ENCODE measurements at places on chromosomes 6 and 20.

- DNase-seq: no peak
Measured at GRCh38 chr6:71211799-71212198, 76.8 kb upstream of the OGFRL1 start.

DNA sequence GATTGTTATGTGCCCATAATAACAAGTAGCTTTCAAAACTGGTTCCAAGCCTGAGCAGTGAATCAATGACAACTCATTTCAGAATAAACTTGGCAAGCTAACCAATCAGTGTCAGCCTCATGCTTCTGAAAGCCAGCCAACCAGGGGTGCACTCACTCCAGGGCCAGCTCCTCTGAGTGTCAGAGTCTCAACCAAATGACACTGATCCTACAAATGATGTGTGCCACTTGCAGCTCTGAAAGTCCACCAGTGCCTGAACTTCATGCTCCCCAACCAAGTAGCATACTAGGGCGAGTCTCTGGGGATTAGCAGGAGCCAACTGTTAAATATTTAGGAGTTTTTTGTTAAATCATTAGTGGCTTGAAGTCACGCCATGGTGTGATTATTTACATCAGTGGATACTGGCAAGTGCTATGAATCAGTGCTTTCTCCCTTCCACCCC is 4.5 kb downstream of the IYD start:
- DNase-seq: no peak

DNA sequence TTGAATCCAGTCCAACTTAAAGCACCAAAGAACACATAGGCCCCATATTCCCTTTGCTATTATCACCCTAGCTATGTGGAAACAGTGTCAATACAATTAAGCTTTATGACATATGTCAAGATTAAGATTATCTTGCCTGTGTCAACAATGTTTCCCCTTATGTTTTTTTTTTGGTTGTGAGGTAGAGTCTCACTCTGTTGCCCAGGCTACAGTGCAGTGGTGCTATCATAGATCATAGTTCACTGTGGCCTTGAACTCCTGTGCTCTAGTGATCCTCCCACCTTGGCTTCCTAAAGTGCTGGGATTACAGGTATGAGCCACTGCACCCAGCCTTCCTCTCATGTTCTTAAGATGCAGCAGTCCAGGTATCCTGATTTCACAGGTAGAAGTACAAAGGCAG is 17.8 kb downstream of the AFG1L start:
- DNase-seq: no peak

DNA sequence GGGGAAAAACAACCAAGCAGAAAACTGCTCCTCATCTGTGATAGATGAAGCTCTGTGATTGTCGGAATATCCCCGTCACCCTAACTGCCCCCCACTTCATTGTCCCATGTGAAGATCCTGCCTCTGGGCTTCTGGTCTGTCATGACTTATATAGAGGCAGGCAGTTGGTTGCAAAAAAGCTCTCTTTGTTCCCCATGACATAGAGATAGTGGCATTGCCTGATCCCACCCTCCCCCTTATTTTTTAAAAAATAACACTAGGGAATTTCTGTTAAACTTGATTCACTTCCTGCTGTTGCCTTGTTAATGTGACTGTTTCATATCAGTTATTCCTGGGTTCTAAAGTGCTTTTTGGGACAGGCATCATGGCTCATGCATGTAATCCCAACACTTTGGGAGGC is 203.1 kb downstream of the JARID2 start:
- DNase-seq: no peak

GRCh38 chr6:74603322-74604076 is 602.4 kb downstream of the COL12A1 start:
- no peak for DNase-seq

- no peak for DNase-seq
Measured at GRCh38 chr20:33252460-33252859, 16.7 kb downstream of the BPIFA1 start.

DNA sequence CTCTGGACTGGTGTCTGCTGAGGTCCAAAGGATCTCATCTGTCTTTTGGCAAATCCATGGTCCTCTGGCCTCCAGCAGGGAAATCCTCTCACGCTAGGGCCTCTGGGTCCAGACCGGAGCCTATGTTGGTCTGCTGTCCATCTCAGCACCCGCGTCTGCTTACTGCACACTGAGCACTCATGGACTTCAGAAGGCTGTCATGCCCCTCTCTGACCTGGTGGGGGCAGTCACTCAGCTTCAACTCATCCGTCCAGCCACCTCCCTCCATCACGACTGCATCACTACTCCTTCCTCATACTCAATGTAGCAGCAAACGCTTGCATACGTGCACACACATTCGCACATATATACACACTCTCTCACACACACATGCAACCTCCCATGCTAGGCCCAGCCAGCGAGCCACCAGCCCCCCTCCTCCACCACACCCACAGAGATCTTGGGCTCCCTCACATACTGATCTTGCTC is 33.3 kb downstream of the GABRR2 start:
- no peak for DNase-seq

DNA sequence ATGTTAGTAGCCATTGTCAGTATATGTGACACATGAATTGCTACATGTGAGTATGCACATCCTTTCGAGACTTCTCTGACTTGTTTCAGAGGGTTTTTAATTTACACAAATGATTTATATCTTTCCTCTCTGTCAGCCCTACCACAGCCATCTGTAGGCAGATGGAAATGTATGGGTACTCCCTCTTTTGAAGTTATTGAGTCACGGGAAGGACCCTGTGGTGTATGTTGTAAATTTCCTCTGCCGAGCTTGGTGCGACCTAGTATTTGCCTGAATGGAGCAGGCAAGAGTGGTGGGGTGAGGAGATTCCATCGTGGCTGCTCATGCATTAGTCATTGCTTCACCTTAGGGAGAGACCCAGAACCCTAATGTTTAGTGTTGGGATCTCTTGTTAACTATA is 171.9 kb downstream of the JARID2 start:
- no peak for DNase-seq

- no peak for DNase-seq
Measured at GRCh38 chr20:47126709-47127108, 229.8 kb downstream of the ZMYND8 start.

- DNase-seq: no peak
Measured at GRCh38 chr6:24340998-24341938, 16.6 kb downstream of the DCDC2 start.

GRCh38 chr20:16821211-16822089 is 73.3 kb downstream of the OTOR start:
- DNase-seq: no peak

- DNase-seq: no peak
Measured at GRCh38 chr6:166543603-166544295, 42.7 kb downstream of the RAMACL start.

GRCh38 chr20:35883778-35884540 is 70.3 kb downstream of the SCAND1 start:
- peak; percentile 73 for DNase-seq

GRCh38 chr6:158024566-158025297 is 43.1 kb downstream of the SYNJ2 start:
- no peak for DNase-seq

- DNase-seq: no peak
Measured at GRCh38 chr20:23212011-23212410, 125.9 kb upstream of the CD93 start.

DNA sequence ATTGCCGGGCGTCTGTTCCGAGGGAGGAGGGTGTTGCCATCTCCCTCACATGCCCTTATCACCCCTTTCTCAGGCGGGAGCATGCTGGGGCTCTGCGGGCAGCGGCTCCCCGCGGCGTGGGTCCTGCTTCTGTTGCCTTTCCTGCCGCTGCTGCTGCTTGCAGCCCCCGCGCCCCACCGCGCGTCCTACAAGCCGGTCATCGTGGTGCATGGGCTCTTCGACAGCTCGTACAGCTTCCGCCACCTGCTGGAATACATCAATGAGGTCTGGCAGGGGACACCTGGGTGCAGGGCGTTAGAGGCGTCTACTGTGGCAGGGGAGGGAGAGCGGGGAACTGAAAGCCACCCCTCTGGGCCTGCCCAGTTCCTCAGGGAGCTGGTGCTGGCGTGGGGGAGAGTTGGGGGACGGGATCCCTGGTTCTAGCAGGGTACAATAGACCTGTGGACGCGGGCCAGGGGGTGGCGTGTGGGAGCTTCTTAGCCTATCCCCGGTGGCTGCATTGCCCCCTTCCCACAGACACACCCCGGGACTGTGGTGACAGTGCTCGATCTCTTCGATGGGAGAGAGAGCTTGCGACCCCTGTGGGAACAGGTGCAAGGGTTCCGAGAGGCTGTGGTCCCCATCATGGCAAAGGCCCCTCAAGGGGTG is 697 bp downstream of the PPT2 start:
- peak; percentile 77 for DNase-seq

DNA sequence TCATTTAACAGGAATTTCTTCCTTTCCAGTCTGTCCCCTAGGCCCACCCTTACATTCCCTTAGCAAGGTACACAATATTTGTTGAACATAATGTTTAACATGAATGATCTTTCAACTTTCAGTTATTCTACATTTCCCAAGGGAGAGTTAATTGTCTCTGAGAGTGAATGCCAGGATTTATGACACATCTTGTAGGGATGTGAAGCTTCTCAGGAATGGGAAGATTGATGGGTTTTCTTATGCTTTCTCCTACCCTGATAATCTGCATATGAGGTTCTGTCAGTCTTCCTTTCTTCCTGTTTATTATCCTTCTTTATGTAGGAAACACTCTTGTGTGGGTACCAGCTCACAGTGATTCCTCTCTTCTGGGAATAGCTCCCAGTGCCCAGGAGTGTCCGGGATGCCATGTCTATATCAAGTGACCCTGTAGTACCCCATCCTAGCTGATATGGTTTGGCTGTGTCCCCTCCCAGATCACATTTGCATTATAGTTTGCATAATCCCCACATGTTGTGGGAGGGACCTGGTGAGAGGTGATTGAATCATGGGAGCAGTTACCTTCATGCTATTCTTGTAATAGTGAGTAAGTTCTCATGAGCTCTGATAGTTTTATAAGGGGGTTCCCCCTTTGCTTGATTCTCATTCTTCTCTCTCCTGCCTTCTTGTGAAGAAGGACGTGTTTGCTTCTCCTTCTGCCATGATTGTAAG is 7.1 kb upstream of the FYN start:
- no peak for DNase-seq

DNA sequence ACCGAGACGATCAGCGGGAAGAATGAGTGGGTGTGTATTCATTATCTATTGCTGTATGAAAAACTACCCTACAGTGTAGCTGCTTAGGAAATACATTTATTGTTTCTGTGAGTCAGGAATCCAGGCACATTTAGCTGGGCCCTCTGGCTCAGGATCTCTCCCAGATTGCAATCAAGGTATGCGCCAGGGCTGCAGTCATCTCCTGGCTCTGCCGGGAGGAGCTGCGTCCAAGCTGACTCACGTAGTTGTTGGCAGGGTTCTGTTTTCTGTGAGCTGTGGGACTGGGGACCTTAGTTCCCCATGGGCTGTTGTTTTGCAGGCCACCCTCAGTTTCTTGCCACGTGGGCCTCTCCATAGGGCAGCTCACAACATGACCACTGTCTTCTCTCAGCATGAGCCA is 68.2 kb upstream of the FUCA2 start:
- peak; percentile 67 for DNase-seq

GRCh38 chr6:33193619-33194018 is 1.4 kb upstream of the COL11A2 start:
- peak; percentile 16 for DNase-seq

DNA sequence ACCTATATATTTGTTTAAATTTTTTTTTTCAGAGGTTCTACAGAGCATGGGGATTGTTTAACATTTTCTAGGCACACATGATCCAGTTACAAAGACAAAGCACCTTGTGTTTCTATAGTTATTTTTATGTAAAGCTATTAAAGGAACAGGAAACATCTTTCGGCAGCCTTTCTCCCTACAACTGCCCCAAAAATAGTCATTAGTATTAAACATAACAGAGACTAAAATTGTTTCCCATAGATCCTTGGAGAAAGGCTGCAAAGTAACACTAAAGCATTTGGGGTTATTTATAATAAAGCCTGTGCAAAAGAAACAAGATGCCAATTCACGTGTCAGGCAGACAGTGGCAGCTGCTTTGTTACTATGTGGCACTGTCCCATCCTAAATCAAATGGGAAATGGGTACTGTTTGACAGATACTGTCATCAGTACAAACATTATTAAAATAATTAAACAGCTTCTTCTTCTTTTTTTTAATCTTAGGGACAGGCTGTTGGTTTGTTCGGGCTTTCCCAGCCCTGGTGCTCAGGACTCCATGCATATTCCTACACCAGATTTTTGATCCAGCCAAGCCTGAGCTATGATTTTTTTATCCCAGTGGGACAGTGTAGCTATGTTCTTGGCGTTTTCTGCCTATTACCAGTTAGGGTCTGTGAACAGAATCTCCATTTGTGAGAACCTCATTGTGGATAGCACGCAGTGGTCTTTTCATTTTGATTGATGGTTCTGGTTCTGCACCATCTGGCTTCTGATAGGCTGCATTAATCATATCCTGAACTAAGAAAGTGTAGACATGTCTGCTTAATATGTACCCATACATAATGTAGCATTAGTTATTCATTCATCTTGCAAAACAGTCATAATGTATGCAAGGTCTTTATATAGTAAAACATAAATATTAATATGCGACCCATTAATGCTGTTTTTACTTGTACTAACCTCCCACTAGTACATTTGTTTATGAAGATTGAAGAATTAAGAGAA is 460.4 kb upstream of the SOX4 start:
- DNase-seq: no peak

DNA sequence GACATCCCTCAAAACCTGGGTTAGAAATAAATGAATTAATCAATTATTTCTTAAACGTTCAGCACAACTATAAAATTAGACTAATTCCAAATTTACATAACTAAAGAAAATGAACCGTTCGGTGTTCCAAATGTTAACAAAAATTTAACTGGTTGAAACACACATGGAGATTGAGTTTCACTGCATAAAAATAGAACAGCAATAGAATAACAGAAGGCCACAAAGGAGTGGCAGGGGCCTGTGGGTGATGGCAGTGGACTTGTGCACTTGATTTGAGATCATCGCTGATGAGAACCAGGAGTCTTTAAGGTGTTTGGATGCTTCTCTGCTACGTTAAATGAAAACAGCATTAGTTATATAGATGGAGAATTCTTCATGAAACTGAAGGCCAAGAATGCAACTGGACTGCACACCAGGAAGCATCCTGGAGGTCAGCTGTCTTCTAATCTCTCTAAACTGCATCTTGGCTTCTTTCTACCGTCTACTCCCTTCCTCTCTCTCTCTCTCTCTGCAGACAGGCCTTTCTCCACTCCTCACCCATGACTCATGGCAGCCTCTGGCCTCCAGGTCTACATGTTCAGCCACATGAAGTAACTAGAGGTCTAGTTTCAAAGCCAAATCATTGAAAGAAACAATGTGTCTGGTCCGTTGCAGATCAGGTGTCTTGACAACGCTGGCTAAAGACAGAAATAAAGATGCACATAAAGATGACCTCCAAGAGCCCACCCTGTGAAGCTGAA is 111.3 kb downstream of the SIM1 start:
- DNase-seq: no peak

- no peak for DNase-seq
Measured at GRCh38 chr6:111523484-111524167, 40.6 kb upstream of the REV3L start.
